ENCODE measurements at places on chromosomes 5 and 9. TPM values are rescaled to one million over a fixed set of nuclear protein-coding genes. Genes with fewer than 3 reads are reported as not detected.

GRCh38 chr9:37902131-37902530 is 1.8 kb downstream of the SLC25A51 start:
- DNase-seq: no peak

DNA sequence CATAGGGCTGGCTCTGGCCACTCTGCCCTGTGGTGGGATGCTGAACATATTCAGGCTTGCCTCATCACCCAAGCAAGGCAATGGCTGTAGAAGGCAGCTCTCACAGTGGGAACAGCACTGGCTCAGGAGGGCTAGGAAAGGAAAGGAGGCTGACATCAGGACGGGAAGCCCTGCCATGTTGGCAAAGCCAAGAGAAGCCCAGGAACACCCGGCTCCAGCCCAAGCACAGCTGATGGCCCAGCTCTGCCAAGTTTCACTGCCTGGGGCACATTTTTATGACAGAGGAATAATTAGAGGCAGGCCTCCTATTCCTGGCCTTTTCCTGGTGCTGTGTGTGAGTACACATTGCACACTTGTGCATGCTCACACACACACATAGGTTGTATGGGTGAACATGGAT is 163.6 kb upstream of the SMIM23 start:
- DNase-seq: no peak

STKLD1 gene
- 3.4 TPM for polyA plus RNA-seq

GRCh38 chr5:36270175-36270574 is 28.4 kb upstream of the NADK2 start:
- DNase-seq: no peak

Measured in left lung (tissue), 14 donors.